ENCODE measurements at places on chromosomes 5 and 9.

- DNase-seq, result no peak
Measured at GRCh38 chr9:125540497-125540896, 166.5 kb downstream of the MAPKAP1 start.

GRCh38 chr9:29778281-29778849 is 2205.1 kb upstream of the C9orf72 start:
- no peak for DNase-seq

DNA sequence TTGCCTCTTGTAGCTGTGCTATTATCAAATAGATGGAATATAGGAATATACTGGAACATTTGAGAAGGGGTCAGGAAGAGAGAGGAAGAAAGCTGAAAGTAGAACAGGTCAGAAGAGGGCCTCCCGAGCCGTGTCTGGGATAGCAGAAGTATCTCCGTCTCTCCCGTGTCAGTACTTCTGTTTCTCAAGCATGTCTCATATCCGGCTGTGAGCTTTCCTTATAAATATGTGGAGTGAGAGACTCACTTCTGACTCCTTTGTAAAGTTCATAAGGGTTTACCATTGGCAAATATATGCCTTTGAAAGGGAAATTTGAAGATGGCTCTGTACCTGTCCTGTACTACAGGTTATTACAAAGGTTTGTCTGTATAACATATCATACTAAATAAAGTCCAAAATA is 50.3 kb downstream of the MOCS2 start:
- DNase-seq, result no peak

DNA sequence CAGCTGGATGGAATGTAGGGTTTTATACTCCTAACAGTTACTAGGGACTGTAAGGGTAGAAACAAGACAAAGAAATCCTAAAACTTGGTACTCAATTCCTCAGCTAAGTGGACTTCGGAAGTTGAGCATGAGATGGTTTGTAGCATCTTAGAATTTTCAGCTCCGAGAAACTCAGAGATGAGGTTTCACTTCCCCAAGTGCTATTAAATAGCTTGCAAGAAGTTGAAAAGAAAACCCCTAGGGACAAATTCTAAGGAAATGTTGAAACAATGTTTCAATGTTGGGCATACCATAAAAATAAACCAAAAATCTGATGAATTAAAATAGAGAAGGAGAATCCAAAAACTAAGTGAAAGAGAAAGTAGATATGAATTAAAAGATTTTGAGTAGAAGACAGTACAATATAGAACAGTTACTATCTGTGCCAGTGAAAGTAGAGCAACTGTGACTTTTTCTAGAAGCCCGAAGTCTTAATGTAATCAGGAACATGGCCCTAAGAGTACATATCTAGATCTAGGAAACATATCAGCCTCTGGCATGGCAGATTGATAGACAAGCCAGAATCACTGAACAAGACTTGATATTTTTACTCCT is 308.6 kb upstream of the RGMB start:
- no peak for DNase-seq

DNA sequence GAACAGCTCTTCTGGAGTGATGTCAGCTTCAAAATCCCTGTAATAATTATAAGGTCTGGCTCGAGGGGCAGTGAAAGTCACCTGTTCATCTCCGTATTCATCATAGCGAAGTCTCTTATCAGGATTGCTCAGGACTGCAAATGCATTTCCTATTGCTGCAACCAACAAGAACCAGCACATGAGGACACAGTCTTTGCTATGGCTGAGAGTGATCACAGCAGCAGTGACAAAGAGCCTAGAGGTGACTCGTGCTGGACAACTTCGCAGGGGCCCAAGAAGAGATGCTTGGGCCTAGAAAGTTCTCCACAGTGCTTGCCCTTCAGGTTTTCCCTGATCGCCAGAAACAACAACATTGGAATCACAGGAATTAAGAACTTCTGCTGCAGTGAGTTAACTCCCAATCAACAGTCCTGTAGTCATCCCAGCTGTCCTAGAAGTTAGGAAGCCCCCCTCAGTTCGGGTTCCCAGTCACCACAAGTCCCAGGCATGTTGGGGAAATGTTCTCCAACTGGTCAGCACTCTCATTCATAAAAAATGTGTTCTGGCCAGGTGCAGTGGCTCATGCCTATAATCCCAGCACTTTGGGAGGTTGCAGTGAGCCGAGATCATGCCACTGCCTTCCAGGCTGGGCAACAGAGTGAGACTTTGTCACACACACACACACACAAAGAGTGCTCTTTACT is 13.0 kb downstream of the DNAJC18 start:
- no peak for DNase-seq

DNA sequence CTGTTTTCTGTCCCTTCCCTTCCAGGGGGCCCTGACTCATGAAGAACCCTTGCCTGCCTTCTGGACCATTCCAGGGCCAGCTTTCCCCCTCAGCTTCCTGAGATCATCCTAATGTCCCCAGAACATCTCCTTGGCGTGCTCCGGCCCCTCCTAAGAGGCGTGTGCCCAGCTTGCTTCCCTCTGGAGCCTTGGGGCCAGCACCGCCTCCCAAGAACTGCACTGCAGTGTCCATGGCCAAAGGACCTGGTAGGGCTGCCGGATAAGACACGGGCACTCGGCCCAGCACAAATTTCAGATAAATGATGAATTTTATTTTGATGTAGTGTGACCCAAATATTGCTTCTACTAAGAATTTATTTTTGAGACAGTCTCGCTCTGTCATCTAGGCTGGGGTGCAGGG is 20.7 kb upstream of the SLC12A7 start:
- no peak for DNase-seq

DNA sequence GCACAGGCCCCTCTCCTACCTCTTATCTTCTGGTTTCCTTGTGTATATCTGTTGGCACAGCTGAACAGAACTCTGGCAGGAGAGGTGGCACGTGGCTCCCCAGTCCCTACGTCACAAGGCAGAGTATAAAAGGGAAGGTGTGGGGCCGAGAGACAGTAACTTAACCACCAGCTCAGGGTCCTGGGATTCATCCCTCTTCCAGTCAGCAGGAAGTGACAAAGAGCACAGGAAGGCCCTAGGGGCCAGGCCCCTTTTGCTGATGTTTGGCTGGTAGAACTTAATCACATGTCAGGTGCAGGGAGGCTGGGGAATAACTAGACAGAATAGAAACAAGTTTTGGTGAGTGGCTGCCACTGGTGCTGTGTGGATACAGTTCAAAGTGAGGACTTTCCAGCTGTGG is 4.5 kb upstream of the ICE1 start:
- no peak for DNase-seq

- no peak for DNase-seq
Measured at GRCh38 chr9:137000177-137000930, 4.0 kb upstream of the CLIC3 start.

- no peak for DNase-seq
Measured at GRCh38 chr9:17742067-17742466, 163.2 kb downstream of the SH3GL2 start.

DNA sequence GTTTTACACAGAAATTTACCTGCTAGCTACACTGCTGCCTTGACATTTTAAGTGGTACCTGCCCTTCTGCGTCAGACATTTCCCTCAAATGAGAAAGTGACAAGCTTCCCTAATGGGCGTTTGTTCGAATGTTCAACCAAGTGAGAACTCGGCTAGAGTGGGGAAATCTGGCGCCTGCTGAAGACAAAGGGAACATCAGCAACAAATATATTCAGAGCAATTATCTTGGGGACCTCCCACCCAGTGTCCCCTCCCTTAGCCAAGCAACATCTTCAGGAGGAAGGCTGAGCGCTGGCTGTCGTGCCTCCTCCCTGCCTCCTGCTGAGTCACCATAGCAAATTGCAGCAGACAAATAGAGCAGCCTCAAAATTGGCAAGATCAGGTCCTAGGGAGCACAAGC is 57.1 kb downstream of the MFAP3 start:
- DNase-seq, result no peak

DNA sequence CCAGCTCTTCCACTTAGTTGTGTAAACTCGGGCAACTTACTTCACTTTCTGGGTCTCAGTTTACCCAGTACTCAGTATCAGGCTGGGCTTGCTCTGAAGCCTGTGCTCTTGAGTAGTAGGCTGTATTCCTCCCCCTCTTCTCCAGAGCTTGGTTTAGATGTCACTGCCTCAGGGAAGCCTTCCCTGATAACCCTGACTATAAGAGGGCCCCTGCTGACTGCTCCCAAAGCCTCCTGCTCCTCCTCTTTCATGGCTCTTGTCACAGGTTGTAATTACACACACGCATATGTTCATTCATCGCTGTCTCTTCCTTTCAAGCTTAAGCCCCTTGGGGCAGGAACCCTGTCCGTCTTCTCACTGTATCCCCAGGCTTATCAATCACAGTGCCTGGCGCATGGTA is 140.2 kb downstream of the RGS3 start:
- no peak for DNase-seq

GRCh38 chr5:111385051-111385450 is 127.3 kb downstream of the STARD4 start:
- DNase-seq, result no peak

- DNase-seq, result no peak
Measured at GRCh38 chr5:108430931-108431608, 49.2 kb upstream of the FBXL17 start.

GRCh38 chr9:35407846-35408245 is 82.1 kb upstream of the RUSC2 start:
- no peak for DNase-seq

GRCh38 chr9:31168161-31168560 is 1216.3 kb upstream of the ACO1 start:
- DNase-seq, result no peak

DNA sequence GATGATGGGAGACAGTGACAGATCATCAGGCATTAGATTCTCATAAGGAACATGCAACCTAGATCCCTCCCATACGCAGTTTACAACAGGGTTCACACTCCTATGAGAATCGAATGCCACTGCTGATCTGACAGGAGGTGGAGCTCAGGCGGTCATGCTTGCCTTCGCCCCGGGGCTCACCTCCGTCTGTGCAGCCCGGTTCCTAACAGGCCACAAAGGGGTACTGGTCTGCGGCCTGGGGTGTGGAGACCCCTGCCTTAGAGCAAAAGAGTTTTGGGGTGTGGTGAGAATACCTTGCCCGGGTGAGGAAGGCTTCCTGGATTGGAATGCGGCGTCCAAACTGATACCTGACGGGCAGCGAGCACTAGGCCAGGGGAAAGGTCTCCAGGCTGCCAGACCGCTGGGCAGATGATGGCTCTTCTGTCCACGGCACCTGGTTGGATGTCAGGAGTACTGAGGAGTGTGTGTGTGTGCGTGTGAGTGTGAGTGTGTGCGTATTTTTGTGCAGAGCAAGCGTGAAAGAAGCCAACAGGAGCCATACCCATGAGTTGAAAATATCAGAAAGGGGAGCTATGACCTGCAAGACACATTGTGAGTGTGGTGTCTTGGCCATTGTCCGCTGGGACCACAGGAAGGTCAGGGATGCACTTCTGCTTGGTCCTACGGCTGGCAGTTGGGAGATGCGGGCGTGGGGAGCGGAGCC is 55.4 kb downstream of the ACER2 start:
- no peak for DNase-seq

DNA sequence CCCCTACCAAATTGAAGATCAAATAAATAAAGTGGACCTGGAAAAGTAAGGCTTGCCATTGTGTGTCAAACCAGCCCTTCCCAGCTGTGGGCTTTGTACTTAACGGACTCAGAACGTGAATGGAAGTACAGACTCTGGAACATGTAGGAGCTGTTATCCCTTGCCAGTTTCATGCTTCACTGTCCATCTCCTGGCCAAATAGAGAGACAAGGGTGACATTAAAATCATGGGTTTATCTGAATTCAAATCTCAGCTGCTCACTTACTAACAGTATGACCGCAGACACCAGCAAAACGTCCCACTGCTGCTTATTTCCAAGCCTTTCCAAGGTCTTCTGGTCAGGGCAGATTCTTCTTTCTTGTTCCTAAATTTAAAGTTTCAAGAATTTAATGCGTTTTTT is 52.2 kb downstream of the EXOSC2 start:
- no peak for DNase-seq

- DNase-seq, result no peak
Measured at GRCh38 chr9:19193029-19193324, 37.5 kb upstream of the DENND4C start.
